RWPE2 (cell line): ENCODE measurements at places on chromosomes 12 and 14.

DNA sequence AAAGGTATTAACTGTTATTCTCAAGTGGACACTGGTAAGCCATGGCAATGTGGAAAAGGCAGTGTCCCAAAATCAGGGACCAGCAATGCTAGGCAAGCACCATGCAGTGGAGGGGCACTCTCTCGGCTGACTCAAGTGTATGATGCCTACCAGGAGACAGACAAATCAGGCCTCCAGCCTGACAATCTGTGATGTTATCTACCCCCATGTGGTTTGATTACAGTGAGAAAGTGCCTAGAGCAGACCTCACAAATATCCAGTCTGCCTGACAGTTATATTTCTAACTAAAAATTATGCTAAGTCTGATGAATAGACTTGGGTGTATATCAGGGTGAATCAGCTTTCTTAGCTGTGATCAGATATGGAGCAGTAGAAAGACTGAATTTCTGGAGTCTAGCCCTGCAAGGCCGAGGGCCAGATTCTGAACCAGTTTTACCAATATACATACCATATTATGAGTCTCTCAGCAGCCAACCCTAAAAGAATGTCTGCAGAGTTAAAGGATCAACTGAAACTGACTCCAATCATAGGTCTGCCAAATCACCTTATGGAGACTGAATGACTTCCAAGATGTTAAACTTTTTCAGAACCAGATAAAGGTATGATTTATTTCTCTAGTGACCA, 3.2 kb downstream of the PLBD1 start:
- no peaks in the 10 kb centered on the region for H3K36me3 ChIP-seq
- H3K4me1 ChIP-seq, result no peaks in the 10 kb centered on the region
- H3K27ac ChIP-seq, result no peak overlapping the region
- H3K27me3 ChIP-seq, result no peaks in the 10 kb centered on the region
- no peak for DNase-seq

- peaks cover 81% of the 10 kb centered on the region for H3K4me1 ChIP-seq
- H3K27ac ChIP-seq, result peak overlapping the region; percentile 99
- no peak for DNase-seq
- H3K27me3 ChIP-seq, result no peaks in the 10 kb centered on the region
- H3K36me3 ChIP-seq, result peaks cover 27% of the 10 kb centered on the region
Measured at GRCh38 chr14:73743431-73743931, 29.3 kb upstream of the PNMA1 start.

GRCh38 chr14:46136456-46136855, 515.1 kb downstream of the RPL10L start:
- H3K27me3 ChIP-seq, result peaks cover 18% of the 10 kb centered on the region
- H3K36me3 ChIP-seq, result no peaks in the 10 kb centered on the region
- no peak for DNase-seq
- no peaks in the 10 kb centered on the region for H3K4me1 ChIP-seq
- no peak overlapping the region for H3K27ac ChIP-seq

DNA sequence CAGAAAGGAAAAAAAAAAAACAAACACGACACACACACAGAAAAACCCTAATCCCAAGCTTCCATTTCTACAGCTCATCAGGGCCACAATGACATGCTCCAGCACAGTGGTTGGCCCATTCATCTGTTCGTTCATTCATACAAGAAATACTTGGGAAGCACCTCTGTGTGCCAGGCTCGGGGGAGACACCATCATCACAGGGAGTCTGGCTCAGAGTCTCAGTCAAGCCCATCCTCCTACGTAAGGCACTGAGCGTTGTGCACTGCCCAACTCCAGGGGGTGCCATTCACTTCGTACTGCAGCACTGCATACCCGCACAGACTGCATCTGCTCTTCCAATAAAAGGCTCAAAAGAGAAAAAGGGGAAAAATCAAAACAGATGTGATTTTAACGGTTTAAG, 15.3 kb downstream of the VPS37B start:
- peak overlapping the region; percentile 80 for H3K27ac ChIP-seq
- no peak for DNase-seq
- H3K36me3 ChIP-seq, result peaks cover 51% of the 10 kb centered on the region
- H3K4me1 ChIP-seq, result peaks cover 47% of the 10 kb centered on the region
- H3K4me3 ChIP-seq, result no peak overlapping the region

GRCh38 chr12:38268612-38269011, 48.0 kb upstream of the ALG10B start:
- H3K4me1 ChIP-seq, result peaks cover 12% of the 10 kb centered on the region
- no peaks in the 10 kb centered on the region for H3K27me3 ChIP-seq
- no peak overlapping the region for H3K27ac ChIP-seq
- no peak for DNase-seq

DNA sequence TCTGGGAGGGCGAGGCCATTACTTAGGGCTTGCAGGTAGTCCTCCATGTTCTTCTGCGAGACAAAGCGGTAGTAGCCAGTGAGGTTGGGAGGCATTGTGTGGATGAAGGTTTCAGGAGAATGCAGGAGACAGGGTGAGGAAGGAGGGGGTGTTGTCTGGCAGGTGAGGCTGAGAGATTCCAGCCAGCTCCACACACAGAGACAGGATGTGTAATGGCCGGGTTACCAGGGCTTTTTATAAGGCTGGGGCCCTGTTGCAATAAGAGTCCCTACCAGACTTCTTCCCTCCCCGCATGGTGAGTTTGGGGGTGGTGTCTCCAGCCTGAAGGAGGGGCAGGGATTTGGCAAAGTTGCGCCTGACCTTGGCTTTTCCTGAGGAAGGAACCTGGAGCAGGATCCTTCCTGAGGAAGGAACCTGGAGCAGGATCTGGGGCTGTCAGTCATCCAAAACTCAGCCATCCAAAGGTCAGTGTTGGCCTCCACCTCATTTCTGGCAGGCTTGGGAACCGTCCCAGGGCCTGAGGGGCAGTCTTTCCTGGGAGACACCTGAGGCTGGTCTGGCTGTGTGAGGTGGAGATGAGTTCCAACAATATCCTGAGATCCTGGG, at the start of gene RBP5:
RBP5 (minus strand) TSS at position 209 of the 606 bp plus-strand sequence; CDS start at position 95, 114 bp downstream.
- H3K36me3 ChIP-seq, result no peaks in the 10 kb centered on the region
- H3K27me3 ChIP-seq, result no peaks in the 10 kb centered on the region
- H3K27ac ChIP-seq, result no peak within 1 kb of the TSS
- no peak for DNase-seq
- no peaks in the 10 kb centered on the region for H3K4me1 ChIP-seq

DNA sequence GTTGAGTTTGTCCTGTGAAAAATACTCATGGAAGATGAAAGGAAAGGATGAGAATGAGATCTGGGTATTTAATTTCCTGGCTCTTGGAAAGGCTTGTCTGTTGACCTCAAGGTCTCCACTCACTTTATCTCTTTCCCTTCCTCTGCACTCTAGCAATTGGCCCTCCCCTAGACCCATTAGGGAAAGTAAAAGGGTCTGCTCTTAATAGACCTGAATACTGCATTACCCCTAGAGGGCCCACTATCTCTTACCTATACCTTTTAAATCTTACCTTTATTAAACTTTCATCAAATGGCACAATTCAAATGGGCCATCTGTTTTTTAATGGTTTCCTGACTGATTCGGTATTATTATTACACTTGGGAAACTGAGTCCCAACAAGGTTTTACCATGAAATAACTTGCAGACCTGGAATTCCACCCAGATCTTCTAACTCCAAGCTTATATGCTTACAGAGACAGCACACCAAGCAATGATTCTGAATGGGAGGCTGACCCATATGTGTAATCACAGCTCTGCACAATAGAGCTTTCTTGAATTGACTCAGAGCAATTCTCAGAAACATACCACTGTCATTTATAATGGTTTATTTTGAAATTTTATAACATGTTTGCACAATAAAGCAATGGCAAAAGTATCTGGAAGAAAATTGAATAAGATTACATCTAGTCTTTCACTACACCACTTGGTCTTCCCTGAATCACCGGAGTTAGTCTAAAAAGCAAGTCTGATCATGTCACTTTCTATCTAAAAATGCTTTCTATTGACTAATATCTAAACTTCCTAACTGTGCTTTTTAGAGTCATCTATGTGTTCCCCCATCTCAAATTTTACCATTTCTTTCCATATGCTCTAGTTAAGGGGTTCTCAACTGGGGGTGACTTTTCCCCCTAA, 618.5 kb downstream of the NRXN3 start:
- peak overlapping the region; percentile 62 for H3K27ac ChIP-seq
- no peak for DNase-seq
- peaks cover 19% of the 10 kb centered on the region for H3K4me1 ChIP-seq
- H3K4me3 ChIP-seq, result no peak overlapping the region
- no peaks in the 10 kb centered on the region for H3K36me3 ChIP-seq
- no peaks in the 10 kb centered on the region for H3K27me3 ChIP-seq

DNA sequence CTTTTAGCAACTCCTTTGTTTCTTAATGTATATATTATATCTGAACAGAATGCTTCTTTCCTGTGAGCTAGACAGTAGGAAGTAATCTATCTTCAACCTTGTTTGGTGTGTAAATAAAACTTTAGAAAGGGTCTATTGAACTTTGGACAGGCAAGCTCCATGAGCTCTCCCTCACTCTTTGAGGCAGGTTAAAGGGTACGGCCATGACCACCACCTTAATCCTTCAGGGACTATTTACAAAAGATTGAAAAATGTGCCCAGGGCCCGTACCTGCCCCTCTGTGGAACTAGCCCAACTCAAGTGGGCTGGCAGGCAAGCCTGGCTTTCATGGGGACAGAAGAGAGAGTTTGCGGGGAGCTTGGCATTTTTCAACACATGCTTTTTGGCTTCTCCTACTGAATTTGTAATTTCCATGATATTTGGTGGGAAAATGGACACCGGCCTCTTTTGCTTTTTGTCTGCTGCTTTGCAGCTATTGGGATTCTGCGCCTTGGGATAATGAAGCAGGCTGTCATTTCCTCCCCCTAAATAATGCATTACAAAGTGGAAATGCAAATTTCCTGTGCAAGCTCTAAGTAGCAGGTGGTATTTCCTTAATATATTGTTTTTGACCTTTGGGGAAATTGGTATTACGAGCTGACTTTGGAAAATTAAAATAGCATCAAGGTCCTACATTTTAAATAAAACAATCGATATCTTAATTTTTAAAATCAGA, 106.0 kb downstream of the HMGA2 start:
- peaks cover 10% of the 10 kb centered on the region for H3K4me1 ChIP-seq
- peaks cover 87% of the 10 kb centered on the region for H3K36me3 ChIP-seq
- H3K27ac ChIP-seq, result peak overlapping the region; percentile 23
- no peaks in the 10 kb centered on the region for H3K27me3 ChIP-seq

- no peak for DNase-seq
- H3K27ac ChIP-seq, result peak overlapping the region; percentile 62
- no peaks in the 10 kb centered on the region for H3K36me3 ChIP-seq
- peaks cover 19% of the 10 kb centered on the region for H3K4me1 ChIP-seq
Measured at GRCh38 chr12:75705749-75706711, 194.6 kb upstream of the KRR1 start.

DNA sequence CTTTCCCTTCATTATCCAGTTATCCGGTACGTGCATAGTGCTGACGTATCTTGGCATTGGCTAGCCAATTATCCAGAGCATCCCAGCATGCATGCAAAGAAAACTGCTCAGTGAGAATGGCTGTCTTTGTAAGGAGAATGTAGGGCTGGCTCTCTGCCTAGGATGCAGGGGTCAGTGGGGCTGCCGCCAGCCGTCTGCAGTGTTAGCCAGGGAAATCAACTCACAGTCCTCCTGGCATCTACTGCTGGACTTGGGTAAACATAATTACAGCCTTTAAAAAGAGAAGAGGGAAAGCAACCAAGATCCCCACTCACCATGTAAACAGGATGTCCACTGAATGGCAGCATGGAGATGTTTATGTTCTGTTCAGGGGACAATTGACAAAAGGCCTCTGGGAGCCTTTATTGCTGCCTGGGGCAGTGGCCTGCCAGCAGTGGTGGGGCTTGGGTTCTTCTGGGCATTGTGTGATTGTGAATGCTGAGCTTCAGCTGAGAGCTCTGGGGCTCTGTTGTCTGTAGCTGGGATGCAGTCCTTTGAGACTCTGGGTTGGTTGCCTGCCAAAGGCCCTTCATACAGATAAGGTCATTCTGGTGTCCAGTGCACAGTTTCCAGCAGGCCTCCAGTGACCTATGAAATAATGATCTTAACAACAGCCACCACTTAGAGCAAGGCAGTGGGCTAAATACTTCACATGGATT, 121.8 kb downstream of the TBC1D30 start:
- no peaks in the 10 kb centered on the region for H3K27me3 ChIP-seq
- H3K4me1 ChIP-seq, result no peaks in the 10 kb centered on the region

GRCh38 chr14:72479461-72479931, 414.4 kb downstream of the DPF3 start:
- no peak overlapping the region for H3K4me3 ChIP-seq
- no peak for DNase-seq
- H3K27ac ChIP-seq, result no peak overlapping the region
- no peaks in the 10 kb centered on the region for H3K36me3 ChIP-seq

- H3K4me3 ChIP-seq, result no peak overlapping the region
- H3K4me1 ChIP-seq, result no peaks in the 10 kb centered on the region
- H3K27ac ChIP-seq, result no peak overlapping the region
- H3K36me3 ChIP-seq, result no peaks in the 10 kb centered on the region
- no peak for DNase-seq
Measured at GRCh38 chr14:45658226-45658916, 405.4 kb upstream of the MIS18BP1 start.

DNA sequence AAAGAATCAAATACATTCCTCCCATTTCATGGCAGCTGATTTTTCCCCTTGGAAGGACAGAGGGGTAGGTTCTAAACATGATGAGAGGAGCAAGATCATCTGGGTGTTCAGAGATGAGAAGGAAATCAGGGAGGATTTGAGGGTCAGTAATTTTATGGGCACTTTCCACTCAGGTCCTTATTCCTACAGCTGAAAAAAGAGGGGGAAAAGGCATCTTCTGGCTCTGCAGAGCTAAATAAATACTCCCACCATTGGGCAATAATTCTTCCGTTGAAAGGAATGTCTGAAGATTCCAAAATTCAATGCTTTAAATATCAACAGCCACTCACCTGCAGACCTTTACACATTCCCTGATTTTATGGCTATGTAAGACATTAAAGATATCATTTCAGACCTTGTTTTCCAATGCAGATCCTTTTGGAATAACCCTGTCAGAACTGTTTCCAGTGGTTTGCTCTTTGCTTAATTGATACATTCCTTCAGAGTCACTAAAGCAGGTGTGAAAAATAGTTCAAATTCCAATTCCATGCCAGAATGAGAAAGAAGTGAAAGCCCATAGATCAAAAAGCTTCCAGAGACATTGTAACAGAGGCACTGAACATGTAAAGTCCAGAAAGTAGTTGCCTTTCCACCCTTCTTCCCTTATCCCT, 233.3 kb upstream of the KRR1 start:
- no peak overlapping the region for H3K4me3 ChIP-seq
- no peaks in the 10 kb centered on the region for H3K27me3 ChIP-seq
- no peaks in the 10 kb centered on the region for H3K36me3 ChIP-seq
- DNase-seq, result no peak
- no peak overlapping the region for H3K27ac ChIP-seq

- peaks cover 18% of the 10 kb centered on the region for H3K36me3 ChIP-seq
- peak overlapping the region; percentile 4 for H3K27ac ChIP-seq
- no peak overlapping the region for H3K4me3 ChIP-seq
- no peak for DNase-seq
- no peaks in the 10 kb centered on the region for H3K4me1 ChIP-seq
- H3K27me3 ChIP-seq, result no peaks in the 10 kb centered on the region
Measured at GRCh38 chr12:132766380-132767085, 4.9 kb upstream of the ANKLE2 start.

- H3K36me3 ChIP-seq, result peaks cover 63% of the 10 kb centered on the region
- H3K4me1 ChIP-seq, result peaks cover 26% of the 10 kb centered on the region
- no peaks in the 10 kb centered on the region for H3K27me3 ChIP-seq
- no peak overlapping the region for H3K4me3 ChIP-seq
Measured at GRCh38 chr12:110739894-110740293, 2.8 kb downstream of the PPP1CC start.
